ENCODE measurements at places on chromosomes 2 and 18.

DNA sequence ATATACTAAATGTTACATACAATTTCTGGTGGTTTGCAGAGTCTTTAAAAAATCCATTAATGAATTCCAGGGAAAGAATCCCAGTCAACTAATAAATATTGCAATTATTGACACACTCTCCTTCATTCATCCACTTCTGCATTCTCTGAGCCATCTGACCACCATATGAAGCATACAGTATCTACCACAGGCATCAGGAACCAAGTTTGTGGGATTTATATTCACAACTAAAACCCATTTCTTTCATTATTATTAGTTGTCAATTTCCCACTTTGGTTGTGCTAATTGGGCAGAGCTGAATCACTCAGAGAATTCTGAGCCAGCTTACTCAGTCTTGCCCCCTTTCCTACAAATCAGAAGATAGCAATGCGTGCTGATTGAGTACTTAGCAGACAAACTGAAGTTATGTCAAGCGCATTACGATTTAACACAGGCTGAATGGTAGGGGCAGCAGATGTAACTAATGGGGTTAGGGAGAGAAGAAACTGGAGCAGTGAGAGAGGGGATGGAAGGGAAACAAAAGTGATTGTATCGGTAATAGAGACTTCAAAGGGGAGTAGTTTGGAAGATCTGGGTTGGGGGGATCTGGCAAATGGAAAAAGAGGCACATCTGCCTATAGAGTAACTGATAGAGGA, 52.3 kb downstream of the ZEB2 start:
- no peak for DNase-seq

- DNase-seq: no peak
Observed at GRCh38 chr2:223692191-223692947, 90.2 kb upstream of the SCG2 start.

DNA sequence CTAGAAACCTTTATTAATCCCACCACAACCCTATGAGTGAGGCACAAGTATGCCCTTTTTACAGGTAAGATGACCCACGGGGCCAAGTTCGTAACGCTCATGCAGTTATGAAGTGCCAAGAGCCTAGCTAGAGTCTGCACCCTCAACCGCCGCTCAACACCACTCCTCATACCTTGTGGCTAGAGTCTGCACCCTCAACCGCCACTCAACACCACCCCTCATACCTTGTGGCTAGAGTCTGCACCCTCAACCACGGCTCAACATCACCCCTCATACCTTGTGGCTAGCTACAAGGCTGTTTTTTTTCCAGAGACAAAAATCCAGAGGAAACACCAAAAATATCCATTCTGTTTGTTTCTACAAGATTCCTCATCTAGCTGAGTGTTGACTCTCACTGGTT, 4.6 kb downstream of the TXNL4A start:
- peak; percentile 38 for DNase-seq

DNA sequence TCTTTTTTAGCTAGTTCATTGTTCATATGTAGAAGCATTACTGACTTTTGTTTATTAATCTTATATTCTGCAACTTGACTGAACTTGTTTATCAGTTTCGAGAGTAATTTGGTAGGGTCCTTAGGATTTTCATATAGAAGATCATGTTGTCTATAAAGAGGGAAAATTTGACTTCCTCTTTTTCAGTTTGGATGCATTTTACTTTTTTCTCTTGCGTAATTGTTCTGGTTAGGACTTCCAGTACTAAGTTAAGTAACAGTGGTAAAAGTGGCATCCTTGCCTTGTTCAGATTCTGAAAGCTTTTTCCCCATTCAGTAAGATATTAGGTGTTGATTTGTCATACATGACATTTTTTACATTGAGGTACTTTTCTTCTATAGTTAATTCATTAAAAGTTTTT, 726.0 kb downstream of the KCNJ3 start:
- no peak for DNase-seq

DNA sequence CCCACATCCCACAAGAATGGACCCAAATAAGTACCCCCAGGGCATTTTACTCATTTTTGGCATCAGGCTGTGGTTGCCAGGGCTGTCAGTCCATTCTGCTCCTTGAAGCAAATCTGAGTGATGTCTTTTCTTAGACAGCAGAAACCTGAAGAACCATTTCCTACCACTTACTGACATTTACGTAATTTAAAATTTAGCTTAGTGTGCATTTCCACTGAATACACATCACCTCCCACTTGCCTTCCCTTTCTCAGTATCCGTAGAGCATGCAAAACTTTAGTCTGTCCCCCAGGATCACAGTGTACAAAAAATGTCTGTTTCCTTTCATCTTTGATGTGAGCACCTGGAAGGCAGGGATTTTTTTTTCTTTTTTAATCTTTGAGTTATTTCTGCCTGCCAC, 130.3 kb downstream of the XIRP2 start:
- DNase-seq: no peak

GRCh38 chr18:73007195-73007914, 139.6 kb upstream of the NETO1 start:
- no peak for DNase-seq

GRCh38 chr18:53682796-53683195, 541.7 kb downstream of the MBD2 start:
- no peak for DNase-seq

DNA sequence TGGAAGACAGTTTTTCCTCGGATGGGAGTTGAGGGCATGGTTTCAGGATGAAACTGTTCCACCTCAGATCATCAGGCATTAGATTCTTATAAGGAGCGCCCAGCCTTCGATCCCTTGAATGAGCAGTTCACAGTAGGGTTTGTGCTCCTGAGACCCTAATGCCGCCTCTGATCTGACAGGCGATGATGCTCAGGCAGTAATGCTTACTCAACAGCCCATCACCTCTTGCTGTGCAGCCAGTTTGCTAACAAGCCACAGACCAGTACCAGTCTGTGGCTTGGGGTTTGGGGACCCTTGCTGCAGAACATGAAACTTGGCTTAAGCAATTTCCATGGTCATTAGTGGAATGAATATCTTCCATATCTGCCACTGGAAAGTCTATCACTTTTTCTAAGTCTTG, 56.4 kb downstream of the GORASP2 start:
- no peak for DNase-seq

- no peak for DNase-seq
Observed at GRCh38 chr2:230267059-230267458, 41.5 kb downstream of the SP140 start.

- no peak for DNase-seq
Observed at GRCh38 chr18:55918444-55918843, 330.5 kb upstream of the TCF4 start.

- no peak for DNase-seq
Observed at GRCh38 chr2:167492486-167492885, 604.2 kb downstream of the XIRP2 start.

DNA sequence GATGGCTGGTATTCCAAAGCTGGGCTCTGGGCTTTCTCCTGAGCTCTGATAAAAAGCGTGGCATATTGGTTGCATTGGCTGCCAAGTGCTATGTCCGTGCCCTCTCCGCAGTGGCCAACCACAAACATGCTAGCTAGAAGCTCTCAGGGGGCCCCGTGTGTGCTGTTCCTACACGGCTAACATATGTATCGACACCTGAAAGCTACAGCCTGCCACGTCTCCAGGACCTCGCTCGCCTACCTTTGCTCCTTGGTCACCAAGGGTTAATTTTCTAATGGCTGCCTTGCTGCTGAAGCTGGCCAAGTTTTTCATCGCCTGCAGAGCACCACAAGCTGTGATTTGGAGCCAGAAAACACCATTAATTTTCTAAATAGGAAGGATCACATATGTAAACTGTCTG, 888.4 kb downstream of the BCL11A start:
- DNase-seq: no peak

- DNase-seq: no peak
Observed at GRCh38 chr2:30710461-30710860, 96.8 kb downstream of the CAPN13 start.
